Stimulated activated CD4-positive, alpha-beta T cell treated with anti-CD3 and anti-CD28 coated beads, Interleukin-15, amount 100 ng/mL, for 48 hours (primary cell): ENCODE measurements at places on chromosomes 5 and 9.

DNA sequence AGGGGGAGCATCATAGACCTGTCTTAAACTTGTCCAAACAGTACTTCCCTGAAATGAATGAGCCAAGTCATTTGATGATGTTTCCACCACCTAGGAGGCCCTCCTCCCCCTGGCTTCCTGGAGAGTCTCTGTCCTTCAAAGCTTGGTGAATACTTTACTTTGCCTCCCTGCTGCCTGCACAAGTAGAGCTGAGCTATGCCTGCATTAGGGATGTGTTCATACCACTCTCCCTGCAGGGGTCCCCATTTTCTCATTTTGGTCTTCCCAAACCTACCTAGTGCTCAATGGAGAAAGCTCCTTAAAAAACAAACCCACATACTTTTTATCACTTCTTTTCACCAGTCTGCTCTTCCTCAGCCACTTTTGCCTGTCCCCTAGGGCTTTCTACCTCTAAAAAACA lies 7.7 kb downstream of the CCNI2 start:
- DNase-seq, result no peak

DNA sequence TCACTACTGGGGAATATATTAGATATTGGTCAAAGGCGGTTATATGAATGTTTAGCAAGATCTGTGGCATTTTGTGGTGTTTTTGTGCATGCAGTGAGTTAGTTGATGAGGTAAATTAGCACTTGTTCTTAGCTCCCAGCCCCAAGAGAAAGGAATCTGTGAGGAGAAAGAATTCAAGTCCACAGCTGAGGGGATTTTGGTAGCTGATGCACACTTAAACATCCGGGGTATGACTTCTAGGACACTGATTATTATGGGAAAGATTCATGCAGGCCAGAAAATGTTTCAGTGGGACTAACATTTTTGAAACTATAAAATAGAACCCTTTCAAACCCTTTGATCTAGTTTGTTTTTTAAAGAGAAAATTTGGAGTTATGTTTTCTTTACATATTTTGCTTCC lies 118.2 kb upstream of the RPS23 start:
- no peak for DNase-seq

DNA sequence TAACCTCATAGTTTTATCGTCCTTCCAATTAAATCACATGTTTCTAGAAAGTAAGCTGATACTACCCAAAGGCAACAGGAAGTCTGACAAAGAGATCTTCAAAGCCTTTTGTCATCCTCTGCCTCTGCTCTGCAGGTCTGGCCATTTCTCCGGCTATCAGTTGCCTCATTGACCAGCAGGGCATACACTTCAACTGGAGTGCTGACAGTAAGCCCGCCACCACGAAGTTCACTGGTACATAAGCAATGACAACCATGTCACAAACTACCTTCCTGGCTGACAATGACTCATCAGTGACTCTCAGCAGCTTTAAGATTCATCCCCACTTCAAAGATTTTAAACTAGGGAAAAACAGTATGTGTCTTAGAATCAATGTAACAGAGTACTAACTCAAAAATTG lies 20.6 kb downstream of the SPTLC1 start:
- peak; percentile 33 for DNase-seq

DNA sequence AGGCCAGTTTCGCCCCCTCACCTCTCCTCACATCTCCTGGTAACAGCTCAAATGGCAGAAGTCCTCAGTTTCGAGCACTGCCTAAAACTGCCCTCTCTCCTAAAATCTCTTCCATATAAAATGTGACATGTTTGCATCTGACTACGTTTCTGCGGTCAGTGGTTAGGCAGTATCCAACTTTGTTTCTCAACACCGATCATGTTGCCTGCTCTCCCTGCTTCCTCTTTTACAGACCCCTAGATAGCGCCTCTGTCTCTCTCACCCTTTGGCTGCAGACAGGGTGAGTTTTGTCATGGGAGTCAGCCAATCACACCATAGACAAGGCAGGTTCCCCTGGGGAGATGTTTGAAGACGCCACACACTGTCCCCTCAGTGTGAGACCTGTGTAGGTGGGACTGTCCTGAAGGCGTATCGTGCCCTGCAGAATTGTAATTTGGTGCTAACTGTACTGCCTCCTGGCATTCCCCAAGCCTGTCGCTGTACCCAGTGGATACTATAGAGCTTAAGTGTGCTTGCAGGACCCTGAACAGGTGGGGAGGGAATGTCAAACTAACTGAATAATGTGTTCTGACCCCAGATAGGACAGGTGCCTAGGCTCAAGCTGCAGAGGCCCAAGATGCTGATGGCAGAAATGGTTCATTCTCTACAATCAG lies 1.1 kb downstream of the HEXB start:
- DNase-seq, result no peak

GRCh38 chr9:107751567-107752210 lies 262.1 kb upstream of the KLF4 start:
- no peak for DNase-seq

DNA sequence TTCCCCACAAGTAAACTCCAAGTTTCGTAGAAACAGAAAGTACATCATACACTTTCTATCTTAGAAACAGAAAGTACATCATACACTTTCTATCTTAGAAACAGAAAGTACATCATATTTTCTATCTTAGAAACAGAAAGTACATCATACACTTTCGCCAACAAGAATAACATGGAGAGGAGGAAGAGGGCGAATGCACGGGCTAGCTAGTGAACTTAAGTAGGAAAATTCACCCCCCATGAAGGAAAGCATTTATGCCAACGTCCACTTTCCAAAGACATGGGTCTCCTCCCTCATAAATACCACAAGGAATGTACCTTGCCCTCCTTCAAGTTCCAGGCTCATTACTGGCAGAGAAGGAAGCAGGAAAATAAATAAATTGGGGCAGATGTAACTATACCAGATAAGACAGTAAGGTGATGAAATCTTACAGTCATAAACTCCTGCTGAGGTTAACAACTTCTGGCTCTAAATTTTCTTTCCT lies 64.7 kb downstream of the FRMD3 start:
- DNase-seq, result no peak

DNA sequence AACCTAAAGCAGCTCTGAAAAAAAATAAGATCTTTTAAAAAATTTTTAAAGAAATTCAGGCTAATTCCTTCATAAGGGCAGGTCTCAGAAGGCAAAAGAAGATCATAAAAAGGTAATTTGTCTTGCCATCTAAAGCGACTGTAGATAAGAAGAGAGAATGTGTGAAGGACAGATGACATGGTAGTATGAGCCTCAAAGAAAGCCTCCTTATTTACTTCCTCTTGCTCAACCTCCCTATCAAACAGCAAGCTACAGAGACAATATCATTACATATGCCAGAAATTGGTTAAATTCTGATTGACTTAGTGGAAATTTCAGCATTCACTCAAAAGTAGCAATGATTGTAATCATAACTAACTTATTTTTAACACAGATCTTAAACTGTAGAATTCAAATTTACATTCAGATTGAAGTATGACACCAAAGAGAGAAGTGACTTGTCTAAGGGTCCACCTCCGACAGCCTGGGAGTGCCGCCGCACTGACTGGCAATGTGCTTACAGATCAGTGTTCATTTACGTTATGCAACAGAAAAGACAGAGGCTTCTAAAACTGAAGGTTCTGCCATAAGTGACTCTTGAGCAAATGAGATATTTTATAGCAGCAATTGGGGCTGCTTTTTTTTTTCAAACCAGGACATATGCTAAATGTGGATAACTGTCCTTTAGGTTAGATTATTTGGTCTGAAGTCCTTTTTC lies 132.0 kb downstream of the CEMIP2 start:
- no peak for DNase-seq
